Natural killer cell (primary cell): ENCODE measurements at places on chromosomes 11 and 22. TPM values are rescaled to one million over a fixed set of nuclear protein-coding genes. Genes with fewer than 3 reads are reported as not detected.

DNA sequence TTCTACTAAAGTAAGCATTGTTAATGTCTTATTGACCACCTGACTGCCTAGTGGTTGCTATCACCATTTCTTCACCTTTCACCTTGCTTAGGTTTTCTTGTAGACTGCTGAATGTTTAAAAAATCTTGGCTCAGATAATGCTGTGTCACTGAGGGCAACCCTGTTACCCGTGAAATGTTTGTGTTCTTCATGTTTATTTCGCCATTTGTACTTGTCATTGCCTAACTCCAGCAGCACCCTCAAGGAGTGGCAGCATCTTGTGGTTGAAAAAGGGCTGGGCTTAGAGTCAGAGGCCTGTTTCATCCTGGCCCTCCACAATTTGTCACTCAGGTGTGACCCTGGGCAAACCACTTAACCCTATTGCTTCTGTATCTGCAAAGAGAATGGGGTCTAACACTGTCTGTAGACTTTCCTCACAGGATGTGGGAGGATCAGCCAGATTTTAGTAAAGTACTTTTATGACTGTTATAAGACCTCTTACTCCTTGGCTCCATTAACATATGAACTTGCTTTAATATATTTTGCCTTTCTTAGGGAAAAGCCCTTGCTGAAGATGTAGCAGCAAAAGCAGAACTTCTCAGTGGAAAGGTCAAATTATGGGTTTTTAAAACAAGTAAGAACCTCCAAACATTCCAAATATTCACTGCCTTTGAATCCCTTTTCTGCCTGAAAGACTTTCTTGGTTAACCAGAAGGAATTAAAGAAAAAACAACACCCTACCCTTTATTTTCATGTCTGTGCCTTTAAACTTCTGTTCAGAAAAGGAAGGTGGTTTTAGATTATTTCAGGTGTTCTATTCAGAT lies 154.5 kb upstream of the C11orf87 start:
- DNase-seq, result no peak

DNA sequence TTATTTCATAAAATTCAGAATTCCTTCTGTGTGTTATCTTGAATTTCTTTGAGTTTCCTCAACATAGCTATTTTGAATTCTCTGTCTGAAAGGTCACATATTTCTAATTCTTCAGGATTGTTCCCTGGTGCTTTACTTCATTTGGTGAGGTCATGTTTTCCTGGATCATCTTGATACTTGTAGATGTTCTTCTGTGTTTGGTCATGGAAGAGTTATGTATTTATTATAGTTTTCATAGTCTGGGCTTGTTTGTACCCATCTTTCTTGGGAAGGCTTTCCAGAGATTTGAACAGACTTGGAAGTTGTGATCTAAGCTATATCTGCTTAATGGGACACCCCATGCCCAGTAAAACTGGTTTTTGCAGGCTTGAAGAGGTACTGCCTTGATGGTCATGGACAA lies 149.6 kb downstream of the METTL15 start:
- DNase-seq, result no peak

- no peak for DNase-seq
Measured at GRCh38 chr11:121711236-121711635, 258.5 kb upstream of the SORL1-AS1 start.

DNA sequence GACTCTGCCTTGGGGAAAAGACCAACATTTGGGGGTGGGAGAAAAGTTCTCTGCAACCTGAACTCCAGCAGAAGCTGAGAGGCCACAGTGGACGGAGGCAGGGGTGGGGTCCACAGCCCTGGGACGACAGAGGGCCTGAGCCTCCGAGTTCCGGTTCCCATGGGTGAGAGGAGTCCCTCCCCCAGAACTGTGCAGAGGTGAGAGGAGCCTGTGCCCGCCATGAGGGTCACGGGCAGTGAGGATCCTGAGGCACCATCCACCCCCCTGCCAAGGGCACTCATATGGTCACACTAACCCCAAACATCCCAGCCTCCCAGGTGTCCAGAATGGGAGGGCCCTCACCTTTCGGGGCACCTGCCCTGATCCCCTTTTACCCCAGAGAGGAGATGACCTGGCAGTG lies 30.5 kb downstream of the KIAA0930 start:
- no peak for DNase-seq

- no peak for DNase-seq
Measured at GRCh38 chr11:4178813-4179662, 84.4 kb downstream of the RRM1 start.

- DNase-seq, result no peak
Measured at GRCh38 chr11:64686466-64687170, 36.4 kb downstream of the NRXN2 start.

- no peak for DNase-seq
Measured at GRCh38 chr22:42319386-42319785, 48.9 kb upstream of the TCF20 start.

GRCh38 chr11:102302241-102302640 lies 15.0 kb upstream of the BIRC3 start:
- DNase-seq, result no peak

The MOV10L1 gene
- total RNA-seq, result 1.7 TPM
